CD8-positive, alpha-beta memory T cell (primary cell): ENCODE measurements at places on chromosomes 12 and 14.

GRCh38 chr12:118655588-118655987 is 279.2 kb downstream of the SUDS3 start:
- no peak for DNase-seq

DNA sequence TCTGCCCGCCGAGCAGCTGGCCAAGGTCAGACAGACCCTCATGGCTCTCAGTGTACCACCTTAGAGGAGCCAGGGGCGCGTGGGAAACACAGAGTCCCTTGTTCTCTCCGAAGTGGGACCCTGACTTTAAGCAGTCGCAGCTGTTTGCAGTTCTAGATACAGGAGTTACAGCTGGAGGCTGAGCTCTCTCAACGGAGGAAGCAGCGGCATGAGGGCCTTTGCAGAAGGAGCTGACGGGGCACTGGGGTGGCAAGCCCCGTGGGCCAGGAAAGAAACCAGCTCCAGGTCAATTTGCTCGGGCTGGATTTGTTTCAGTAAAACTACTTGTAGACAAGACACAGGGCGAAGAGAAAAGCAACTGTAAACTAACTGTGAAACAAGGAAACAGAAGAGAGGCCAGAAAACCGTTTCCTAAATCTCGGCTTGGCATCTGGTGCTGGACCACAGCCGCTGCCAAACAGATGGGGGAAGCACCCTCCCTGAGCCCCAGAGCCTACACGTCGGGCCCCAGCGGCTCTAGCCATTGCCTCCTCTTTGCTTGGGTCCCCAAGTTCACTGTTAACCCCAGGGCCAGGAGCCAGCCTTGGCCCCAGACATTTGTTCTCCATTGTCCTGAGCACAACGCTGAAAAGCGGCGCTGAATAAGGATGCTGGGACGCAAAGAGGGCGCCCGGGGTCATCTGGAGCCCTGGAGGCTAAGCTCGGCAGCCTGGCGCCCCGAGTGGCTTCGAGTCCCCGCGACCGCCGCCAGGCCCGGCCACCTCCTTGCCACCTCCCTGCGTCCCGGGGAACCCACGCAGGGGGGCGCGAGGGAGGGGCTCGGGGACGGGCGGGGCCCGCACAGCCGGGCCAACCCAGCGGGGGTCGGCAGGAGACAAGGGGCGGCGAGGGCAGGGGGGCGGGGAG is 914 bp upstream of the PACS2 start:
- DNase-seq, result no peak

DNA sequence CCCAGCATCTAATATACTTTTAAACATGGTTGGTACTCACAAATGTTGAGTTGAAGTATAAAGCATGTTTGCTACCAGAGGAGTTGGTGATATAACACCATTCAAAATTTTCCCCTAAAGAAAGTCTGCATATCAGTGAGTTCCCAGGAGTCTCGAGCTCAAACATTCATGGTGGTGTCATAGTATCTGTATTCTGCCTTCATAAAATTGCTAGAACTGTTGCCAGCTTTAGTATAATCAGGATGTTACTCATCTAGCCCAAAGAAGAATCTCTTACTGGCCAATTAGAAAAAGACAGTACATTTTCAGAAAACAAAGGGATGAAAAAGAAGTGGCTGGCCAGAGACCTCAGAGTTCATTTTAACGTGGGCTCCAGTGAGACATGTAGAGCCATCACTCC is 374.7 kb downstream of the KCNH5 start:
- DNase-seq, result no peak

- no peak for DNase-seq
These were observed 13.5 kb upstream of the RAB35 start for GRCh38 chr12:120130011-120130410.

DNA sequence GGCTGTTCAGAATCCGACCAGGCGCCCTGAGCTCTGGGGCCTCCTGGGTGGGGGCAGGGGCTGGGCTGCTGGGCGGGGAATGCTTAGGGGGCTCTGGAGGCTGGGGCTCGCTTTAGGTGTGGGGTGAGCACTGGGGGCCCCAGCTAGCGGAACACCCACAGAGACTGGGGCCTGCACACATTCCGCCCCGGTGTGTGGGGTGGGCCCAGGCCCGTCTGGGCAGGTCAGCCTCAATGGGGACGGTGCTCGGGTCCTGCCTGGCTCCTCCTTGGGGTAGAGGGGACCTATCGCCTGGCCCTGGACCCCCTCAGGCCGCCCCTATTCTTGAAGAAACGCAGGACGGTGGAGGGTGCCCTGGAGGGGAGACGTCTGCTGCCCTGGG is 364.8 kb downstream of the TMEM121 start:
- no peak for DNase-seq

DNA sequence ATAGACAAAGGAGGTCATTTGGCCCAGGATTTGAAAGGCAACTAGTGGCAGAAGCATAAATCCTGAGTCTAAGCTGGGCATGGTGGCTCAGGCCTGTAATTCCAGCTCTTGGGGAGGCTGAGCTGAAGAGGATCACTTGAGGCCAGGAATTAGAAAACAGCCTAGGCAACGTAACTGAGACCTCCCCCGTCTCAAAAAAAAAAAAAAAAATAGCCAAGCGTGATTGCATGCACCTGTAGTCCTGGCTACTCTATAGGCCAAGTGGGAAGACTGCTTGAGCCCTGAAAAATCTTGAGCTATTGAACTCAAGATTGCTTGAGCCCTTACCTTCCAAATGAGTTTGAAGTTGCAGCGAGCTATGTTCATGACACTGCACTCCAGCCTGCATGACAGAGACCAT is 7.8 kb downstream of the GON7 start:
- DNase-seq, result no peak

DNA sequence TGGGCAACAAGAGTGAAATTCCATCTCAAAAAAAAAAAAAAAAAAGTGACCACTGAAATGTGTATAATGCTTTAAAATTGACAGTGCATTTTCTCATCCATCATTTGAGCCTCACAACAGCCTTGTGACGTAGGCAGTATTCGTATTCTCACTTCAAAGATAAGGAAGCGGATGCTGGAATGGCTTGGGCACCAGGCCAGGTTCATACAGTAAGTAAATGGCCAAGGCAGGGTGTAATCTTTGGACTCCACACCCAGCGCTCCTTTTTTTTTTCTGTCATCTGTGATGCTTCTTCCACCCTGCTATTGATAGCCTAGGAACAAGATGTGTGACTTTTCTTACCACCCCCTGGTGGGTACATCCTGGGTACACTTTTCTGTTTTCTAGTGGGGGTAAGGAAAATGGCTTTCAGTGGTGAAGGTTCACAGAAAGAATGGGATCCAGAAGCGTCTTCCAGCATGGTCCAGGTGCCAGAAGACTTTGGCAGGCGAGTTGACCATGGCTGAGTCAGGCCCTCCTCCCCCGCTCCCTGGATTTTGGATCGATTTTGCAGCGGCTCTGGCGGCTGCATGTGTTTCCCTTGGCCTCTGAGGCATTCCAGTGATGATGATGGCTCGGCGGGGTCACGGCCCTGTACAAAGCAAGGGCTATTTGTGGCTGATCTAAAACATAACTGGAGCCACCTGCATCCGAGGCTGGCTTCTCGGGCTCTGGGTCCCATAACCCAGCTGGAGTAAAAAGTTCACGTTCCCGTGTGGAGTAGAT is 110.6 kb downstream of the CACNA1C start:
- no peak for DNase-seq

DNA sequence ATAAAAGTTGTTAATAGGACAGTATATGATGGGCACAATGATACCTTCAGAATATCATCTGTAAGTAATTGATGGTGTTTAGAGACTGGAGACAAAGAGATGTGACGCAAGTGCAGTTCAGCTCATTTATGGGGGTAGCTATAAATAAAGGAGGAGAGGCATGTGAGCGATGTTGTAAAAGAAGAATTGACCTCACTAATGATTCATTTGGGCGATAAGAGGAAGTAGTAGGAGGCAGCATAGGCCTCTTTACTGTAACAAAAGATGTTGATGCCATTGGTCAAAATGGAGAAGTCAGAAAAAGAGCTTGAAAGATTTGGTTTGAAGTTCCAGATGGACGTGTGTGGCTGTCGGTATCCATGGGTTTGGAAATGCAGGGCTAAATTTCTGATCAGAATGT is 70.0 kb downstream of the FLRT2 start:
- DNase-seq, result no peak

- DNase-seq, result no peak
These were observed 34.1 kb downstream of the CCDC85C start for GRCh38 chr14:99569725-99570543.

DNA sequence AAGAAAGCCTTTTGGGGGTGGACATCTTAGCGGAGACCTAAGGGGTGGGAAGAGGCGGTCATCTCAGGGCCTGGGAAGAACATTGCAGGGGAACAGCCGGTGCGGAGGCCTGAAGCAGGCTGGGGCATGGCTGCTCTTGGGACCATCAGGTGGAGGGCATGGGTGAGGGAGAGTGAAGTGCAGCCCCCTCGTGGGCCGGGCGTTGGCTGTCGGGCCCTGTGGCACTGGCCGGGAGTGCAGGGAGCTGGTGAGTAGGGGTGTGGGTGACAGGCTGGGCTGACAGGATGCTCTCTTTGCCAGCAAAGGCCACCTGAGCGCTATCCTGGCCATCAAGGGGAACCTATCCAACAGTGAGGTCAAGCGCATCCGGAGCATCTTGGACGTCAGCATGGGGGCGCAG is 11.7 kb downstream of the TNFAIP2 start:
- no peak for DNase-seq

- DNase-seq, result no peak
These were observed 40.5 kb downstream of the ATP6V1D start for GRCh38 chr14:67319142-67319541.

- DNase-seq, result no peak
These were observed 17.9 kb downstream of the C12orf43 start for GRCh38 chr12:120998435-120998834.

- DNase-seq, result no peak
These were observed 90.0 kb downstream of the ANO6 start for GRCh38 chr12:45305907-45306306.

- DNase-seq, result no peak
These were observed 124.8 kb downstream of the C12orf75 start for GRCh38 chr12:105455261-105455660.

DNA sequence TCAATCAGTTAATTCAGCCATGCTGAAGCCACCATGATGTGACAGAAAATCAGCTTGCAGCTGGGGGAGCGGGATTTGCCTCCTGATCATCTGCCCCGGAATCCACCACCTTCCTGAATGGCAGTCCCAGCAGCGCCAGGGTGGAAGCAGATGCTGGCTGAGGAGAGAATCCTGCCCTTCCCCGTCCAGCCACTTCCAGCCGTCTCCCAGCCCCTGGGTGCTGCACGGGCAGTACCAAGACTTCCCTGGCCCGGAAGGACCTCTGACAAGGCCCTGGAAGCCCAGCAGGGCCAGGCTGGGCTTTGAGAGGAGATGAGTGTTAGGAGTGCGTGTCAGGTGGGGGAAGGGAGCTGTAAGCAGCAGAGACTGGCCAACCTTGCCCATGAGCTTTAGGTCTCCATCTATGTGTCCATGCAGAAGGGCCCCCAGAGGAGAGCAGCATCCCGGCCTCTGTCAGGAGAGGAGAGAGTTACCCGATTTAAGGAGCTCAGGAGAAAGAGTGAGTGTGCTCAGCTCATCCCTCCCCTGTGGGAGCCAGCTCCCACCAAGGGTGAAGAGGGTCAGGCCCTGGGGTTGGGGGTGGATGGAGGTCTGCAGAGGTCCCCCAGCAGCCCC is 69.3 kb downstream of the EID3 start:
- no peak for DNase-seq

DNA sequence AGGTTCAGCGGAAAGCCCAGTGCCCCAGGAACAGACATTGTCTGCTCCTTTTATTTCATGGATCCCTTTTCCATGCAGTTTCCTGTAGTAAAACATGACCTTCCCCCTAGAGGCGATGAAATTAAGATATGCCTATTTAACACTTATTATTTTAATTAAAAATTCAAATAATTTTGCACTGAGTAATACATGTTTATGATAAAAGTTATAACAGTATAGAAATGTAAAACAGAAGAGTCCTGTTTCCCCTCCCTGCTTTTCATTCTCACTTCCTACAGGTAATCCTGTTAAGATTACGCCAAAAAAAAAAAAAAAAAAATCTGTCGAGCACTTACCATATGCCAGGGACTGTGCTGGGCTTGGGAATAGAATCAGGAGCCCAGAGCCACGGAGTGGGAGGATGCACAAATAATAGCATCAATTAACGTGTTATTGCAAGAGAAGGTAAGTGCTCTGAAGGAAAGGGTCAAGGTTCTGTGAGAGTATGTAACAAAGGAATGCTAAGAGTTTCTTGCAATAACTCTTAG is 830 bp upstream of the LPCAT3 start:
- DNase-seq, result no peak

DNA sequence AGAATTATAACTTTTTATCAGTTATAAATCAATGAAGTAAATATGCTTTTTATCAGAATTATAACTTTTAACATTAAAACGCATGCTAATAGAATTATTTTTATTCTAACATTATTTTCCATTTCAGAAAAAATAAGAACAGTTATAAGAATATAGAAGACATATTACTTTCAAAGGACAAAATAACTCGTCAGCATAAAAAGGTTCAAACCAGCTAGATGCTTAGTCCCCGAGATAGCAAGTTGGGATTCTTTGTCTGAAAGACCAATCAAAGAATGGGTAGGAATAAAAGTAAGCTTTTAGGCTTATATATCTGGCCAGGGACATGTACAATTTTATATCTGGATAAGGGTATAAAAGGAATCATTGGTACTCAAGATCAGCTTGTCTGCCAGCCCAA is 66.0 kb downstream of the GPR137C start:
- no peak for DNase-seq

GRCh38 chr12:65293735-65294134 is 15.3 kb downstream of the MSRB3 start:
- no peak for DNase-seq

DNA sequence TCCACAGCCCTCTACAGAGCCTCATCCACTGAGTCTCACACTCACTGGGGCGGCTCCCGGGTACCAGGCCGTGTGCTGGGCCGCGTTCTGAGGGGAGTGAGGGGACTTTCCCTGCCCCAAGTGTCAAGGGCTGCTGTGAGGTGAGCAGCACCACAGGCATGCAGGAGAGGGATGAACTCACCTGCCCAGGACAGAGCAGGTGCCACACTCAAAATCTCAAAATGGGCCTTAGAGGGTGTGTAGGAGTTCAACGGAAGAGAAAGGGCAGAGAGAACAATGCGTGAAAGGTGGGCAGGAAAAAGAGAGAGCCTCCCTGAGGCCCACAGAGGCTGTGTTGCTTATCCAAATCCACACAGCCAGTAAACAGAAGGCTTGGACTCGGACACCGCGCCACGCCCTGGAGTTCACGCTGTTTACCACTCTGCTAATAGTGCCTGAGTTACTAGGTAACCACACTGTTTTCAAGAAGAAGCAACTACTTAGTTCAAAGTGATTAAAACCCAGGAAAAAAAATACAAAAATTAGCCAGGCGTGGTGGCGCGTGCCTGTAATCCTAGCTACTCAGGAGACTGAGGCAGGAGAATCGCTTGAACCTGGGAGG is 32.7 kb downstream of the TSPAN11 start:
- DNase-seq, result no peak

DNA sequence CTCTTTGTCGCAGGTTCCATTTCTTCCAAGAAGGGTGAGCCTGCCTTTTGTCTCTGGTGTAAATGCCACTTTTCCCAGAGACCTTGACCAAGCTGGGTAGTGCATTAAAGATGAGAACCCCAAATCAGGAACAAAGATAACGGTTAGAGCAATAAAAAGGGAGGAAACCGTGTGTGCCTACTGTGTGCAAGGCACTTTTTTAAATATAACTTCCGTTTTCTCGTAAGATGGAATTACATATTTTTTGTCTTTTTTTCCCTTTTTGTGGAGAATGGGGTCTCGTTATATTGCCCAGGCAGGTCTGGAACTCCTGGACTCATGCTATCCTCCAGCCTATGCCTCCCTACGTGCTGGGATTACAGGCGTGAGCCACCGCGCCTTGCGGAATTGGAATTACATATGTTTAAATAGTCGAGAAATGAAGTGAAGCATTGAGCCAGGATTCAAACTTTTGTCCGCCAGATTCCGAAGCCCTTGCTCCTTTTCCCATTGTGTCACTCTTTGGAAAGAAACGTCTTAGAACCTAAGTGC is 506 bp upstream of the NABP2 start:
- DNase-seq, result no peak
